ENCODE measurements at places on chromosomes 12 and 14.

DNA sequence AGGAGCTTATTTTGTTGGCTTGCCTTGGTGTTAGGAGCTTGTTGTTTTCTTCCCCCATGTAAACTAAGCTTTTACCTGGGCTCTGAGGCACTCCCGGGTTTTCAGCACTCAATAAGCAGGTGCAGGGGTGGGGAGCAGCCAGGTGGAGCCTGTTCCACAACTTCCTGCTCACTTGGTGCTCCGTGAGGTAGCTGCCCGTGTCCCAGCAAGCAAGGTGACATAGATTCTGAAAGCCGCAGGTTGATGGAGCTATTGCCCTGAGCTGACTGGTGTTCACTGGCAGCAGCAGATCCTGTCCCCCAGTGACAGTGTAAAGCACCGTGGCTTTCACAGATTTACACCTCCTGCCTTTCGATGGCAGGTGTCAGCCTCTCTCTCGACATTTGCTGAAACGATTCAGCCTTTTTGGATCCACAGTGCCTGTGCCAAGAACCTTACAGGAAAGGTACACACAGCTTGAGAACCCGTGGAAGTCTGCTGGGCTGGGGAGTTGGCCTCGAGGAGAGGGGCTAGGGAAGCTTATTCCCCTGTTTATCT lies 295.7 kb upstream of the FKBP4 start:
- DNase-seq: peak; percentile 48

- no peak for DNase-seq
Measured at GRCh38 chr12:19436931-19437330, 2.4 kb upstream of the AEBP2 start.

- peak; percentile 51 for DNase-seq
Measured at GRCh38 chr12:40325349-40325960, 100.7 kb downstream of the LRRK2 start.

- no peak for DNase-seq
Measured at GRCh38 chr14:87397499-87397898, 595.5 kb downstream of the GALC start.

DNA sequence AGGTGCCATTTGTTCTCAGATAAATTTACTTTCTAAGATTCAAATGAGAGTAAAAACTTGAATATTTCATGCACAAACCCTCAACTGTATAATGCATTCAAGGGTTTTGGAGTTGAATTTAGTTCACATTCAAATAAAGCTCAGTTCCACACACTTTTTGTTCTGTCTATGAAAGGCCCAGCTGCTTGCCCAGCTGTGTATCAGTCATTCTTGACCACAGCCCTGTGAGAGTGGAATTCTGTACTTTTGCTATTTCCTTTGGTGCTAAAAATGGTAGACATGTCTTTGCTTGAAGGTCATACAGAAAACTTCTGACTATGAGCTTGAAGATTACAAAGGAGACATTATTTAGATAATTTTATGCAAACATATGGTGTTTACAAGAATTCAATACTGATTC lies 110.4 kb downstream of the KCNC2 start:
- DNase-seq: no peak

DNA sequence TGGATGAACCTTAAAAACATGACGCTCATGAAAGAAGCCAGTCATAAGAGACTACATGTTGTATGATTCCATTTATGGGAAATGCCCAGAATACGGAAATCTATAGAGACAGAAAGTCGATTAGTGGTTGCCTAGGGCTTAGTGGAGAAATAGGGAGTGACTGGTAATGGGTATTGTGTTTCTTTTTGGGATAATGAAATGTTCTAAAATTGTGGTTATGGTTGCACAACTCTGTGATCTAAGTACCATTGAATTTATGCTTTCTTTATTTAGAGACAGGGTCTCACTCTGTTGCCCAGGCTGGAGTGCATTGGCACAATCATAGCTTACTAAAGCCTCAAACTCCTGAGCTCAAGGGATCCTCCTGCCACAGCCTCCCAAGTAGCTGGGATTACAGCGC lies 8.0 kb downstream of the RBMS2 start:
- DNase-seq: no peak

DNA sequence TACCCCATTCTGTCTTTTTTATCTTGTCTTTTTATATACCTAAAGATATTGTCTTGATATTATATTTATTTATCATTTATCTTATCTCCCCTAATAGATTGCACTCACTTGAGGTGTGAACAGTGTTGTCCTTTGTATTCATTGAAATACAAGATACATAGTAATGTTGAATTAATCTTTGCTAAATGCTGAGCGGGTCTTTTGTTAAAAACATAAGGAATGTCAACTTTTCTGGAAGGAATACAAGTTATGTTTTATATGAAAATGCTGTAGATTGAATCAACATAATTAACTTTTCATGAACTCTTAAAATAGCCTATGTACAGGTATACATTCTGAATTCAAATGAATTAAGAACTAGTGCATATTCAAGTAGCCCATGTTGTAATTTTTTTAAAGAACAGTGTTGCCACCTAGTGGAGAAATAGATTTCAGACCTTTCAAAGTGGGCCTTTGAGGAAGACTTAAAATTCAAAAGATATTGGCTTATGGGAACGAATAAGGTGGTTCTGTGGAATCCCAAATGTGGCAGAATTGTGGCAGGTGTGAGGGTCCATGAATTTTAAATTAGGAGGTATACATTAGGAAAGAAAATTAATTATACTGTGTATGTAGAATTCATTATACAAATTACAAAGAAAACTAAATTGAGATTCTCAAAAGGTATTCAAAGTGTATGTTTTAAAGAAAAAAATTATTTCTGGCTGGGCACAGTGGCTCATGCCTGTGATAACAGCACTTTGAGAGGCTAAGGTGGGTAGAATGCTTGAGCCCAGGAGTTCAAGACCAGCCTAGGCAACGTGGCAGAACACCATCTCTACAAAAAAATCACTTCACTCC lies 19.1 kb downstream of the BBOF1 start:
- peak; percentile 15 for DNase-seq

DNA sequence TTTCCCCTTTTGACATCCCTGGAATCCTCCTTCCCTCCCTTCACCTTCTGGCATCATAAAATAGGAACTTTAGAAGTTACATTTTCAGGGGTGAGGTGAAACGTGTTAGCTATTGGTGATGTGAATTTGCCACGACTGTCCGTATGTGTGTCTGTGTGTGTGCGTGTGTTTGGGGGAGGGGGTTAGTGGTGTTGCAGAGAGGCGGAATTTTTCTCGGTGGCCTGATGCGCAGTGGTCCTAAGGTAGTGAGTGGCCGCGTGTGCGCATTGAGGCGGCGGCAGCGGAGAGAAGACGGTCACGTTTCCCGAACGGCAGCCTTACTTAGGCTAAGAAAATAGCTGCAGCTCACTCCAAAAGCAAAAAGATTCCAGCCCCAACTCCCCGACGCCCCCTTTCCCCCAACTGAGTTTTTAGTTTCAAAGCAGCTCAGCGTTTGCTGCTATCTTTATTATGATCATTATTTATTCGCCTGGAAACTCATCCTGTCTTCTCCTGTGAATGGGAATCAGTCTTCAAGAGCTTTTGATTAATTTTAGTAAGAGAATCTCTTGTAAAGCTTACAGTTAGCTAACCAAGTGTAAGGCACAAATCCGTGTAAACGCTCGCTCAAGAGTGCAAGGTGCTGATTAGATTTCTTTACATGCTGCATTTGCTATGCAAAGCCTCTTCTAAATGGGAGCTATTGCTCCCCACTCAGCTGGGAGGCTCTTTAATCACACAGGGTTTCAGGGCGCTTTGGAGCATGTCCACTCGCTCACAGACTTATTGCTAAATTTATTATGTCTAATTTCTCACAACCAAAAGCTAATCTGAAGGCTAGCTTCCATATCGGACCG lies 4.7 kb downstream of the FLRT2 start:
- DNase-seq: peak; percentile 16

DNA sequence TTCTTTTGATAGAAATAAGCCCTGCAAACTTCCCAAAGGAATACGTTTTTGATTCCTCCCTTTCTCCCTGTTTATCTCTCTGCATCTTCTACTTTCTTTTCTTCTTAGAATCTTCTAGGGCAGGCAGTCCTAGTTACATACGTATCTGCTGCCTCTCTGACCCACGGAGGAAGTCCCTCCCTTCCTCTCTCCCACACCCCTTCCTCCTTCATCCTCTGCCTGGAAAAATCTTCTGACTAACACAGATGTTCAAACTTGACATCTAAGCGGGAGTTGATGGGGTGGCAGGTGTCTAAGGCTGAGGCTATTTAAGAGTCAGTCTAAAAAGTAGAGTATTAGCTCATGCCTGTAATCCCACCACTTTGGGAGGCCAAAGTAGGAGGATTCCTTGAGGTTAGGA lies 88.6 kb downstream of the MAP1LC3B2 start:
- no peak for DNase-seq

- no peak for DNase-seq
Measured at GRCh38 chr14:74347795-74348100, 523 bp upstream of the VRTN start.
